Spleen (tissue), 13 donors: ENCODE measurements at places on chromosomes 2 and 18.

GRCh38 chr18:3015204-3015592, 2.3 kb upstream of the LPIN2 start:
- no peak for DNase-seq

DNA sequence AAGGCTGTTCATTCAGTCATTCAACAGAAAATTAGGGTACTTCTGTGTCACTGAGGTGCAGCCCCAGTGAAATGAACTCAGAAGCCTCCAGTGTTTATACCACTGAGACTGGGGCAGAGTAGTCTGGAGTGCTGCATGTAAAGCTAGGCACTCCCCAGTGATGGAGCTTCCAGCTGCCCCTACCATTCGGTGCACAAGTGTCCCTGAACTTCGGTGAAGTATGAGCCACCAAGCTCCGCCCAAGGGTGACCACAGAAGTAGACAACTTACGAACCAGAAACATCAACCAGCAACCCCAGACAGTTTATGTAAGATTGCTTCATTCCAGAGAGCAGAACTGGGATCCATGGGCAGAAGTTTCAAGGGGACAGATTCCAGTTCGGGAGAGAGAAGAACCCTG, 70.6 kb upstream of the FOSL2 start:
- DNase-seq, result no peak

GRCh38 chr2:56812432-56812831, 628.6 kb downstream of the CCDC85A start:
- DNase-seq, result no peak

DNA sequence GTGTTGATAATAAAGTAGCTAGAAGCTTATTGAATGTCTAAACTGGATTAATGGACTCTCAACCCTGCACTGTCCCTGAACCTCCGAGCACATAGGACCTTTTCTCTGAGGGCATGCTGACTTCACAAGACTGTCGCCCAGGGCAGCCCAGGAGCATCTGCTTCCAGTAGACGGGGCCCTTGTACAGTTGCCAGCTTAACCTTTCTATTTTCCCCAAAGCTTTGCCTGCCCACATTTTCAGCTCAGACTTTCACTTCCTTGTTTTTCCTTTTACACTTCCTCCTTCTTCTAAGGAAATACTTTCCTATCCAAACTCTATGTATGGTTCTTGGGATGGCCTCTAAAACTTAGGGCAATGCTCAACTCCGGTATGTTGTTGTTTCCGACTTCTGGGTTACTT, 1.3 kb downstream of the VWA3B start:
- no peak for DNase-seq

- no peak for DNase-seq
These were observed 2.3 kb upstream of the HPCAL1 start for GRCh38 chr2:10300328-10300920.

DNA sequence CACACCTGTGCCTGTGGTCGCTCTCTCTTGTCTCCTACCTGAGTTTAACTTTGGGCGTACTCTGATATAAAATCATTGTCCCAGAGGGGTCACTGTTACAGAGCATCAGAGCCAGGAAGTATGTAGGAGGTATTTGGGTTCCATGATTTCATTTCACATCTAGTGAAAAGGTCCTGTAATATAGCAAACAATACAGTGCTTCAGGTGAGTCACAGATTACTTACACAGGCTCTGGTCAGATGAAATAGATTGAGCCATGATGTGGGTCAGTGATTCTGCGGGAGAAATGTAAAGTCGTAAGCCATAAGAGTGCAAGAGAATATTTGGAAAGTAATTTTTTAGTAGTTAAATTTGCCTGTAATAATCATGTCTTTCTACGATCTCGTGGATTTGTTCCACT, 70.2 kb downstream of the SOCS6 start:
- no peak for DNase-seq
